T-helper 22 cell (primary cell): ENCODE measurements at places on chromosomes 6 and 20.

DNA sequence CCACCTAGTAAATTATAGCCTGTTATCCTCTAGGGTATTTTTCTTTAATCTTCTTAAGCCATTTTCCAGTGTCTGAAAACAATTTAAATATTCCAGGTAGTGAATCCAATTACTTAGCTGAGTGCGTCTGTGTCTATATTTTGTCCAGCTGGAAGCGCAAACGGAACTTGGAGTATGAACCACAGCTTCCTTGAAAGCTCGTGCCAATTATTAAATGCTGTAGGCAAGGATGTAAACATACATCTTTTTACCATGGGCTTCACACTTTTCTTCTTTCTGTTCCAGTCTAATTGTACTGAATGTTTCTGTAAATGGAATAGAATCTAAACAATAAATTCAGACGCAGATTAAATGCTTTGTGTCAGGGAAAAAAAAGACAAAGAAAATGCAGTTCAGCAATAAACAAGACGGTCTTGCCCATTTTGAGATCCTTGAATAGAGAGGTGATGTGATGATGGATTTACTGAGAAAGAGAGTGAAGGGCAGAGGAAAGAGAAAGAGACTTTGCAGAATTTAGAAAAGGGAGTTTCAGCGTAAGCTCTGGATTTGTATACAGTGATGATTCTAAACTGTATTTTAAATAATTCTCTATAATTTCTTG lies 1.9 kb downstream of the PLCB1 start:
- DNase-seq = no peak

- DNase-seq = no peak
These were observed 107.4 kb upstream of the RIPOR2 start for GRCh38 chr6:25042984-25043725.

- no peak for DNase-seq
These were observed 2.1 kb downstream of the WFDC8 start for GRCh38 chr20:45576995-45577394.

- DNase-seq = no peak
These were observed 125.6 kb upstream of the STXBP5 start for GRCh38 chr6:147078602-147079001.

- no peak for DNase-seq
These were observed 438.4 kb upstream of the ADGRB3 start for GRCh38 chr6:68196645-68197044.

- DNase-seq = no peak
These were observed 200.7 kb upstream of the THBS2 start for GRCh38 chr6:169454204-169454871.

- DNase-seq = no peak
These were observed 36.2 kb downstream of the PDRG1 start for GRCh38 chr20:31915491-31916280.

GRCh38 chr20:44541992-44542391 lies 20.1 kb upstream of the SERINC3 start:
- no peak for DNase-seq

GRCh38 chr20:54335299-54335698 lies 127.4 kb downstream of the PFDN4 start:
- no peak for DNase-seq
